T-helper 9 cell (primary cell): ENCODE measurements at places on chromosomes 5 and 9.

DNA sequence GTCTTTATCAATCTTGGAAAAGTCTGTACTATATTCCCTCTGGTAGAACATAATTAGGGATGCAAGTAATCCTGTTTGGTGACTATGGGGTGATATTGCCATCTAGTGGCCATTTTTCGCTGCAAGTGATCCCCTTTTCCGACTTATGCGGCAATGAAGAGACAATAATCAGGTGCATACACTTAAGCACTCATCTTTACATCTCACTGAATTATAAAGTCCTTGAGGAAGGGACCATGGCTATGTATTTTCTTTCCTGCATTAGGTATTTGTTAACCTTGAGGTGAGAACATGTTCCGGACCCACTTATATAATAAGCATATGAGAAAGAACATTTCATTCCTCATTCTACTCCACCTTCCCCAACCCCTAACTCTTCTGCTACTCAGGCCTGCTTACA is 19.6 kb upstream of the LIX1 start:
- DNase-seq: peak; percentile 23

DNA sequence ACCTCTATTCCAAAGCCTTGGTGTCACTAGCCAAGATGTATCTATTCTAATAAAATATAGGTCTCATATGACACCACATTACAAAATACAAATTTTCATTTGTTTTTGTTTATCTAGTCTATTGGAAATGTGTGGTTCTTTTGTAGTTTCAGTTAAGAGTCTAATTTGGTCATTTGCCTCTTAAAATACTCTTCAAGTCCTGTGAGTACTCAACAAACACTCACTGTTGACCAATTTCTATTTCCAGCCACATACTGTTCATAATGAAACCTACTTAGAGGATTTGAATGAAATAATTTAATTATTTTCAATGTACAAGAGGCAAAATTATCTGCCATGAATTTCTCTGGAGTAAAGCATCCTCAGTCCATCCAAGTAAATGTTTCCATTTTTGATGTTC is 40.6 kb downstream of the SLC1A3 start:
- DNase-seq: no peak

DNA sequence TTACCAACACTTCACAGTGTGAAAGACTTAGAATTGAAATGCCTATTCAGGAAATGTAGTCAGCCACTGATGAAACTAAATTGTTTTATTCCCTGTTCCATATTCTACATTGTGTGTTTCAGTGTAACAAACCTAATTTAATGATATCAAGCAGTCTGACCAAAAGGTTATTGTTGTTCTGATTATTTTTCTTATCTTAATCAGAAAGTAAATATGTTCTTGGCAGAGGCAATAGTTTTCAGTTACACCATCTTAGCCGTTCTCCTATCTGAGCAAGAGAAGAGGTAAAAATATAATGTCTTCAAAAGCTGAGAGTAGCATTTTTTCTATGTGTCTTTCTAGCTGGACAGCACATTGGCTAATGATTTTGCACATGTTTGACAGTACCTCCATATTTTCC is 17.1 kb downstream of the CDC26 start:
- no peak for DNase-seq

DNA sequence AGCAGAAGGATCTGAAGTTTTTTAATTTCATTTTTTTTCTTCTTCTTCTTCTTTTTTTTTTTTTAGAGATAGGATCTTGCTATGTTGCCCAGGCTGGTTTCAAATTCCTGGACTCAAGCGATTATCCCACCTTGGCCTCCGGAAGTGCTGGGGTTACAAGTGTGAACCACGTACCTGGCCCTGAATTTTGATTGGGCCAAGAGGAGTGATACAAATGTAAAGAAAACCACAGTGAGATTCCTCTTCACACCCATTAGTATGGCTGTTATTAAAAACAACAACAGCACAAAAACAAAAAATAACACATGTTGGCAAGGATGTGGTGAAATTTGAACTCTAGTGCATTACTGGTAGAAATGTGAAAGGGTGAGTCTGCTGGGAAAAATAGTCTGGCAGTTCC is 79.1 kb downstream of the KLF4 start:
- DNase-seq: no peak

- DNase-seq: no peak
Measured at GRCh38 chr9:134366223-134367031, 40.2 kb downstream of the RXRA start.

- DNase-seq: no peak
Measured at GRCh38 chr9:119836036-119836435, 466.8 kb upstream of the BRINP1 start.

DNA sequence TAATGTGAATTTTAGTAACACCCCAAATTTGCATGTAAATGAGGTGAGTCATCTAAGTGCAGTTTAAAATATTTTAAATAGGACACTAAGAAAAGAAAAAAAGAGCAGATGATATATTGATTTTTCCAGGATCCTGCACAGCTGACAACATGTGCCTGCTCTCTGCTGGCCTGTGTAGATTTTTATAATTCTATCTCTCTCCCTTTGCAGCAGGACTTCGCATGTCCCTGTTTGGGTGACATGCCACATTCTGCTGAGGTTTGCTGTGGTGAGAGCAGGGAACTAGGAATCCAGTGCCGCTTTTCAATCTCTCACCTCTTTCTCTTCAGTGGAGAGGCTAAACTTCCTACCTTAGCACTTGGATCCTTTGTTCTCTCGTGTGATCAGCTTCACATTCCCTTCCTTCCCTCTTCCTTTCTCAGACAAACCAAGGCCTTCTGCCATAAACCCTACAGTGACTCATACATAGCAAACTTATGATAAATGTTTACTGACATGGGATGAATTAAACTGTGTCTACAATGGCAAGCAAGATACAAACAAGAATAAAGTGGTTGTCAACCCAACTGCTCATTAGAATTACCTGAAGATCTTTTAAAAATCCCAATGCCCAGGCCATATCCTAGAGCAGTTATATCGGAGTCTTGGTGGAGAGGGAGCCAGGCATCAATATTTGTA is 198.8 kb upstream of the EFNA5 start:
- no peak for DNase-seq

GRCh38 chr9:72476100-72476499 is 45.3 kb upstream of the TMC1 start:
- DNase-seq: no peak

DNA sequence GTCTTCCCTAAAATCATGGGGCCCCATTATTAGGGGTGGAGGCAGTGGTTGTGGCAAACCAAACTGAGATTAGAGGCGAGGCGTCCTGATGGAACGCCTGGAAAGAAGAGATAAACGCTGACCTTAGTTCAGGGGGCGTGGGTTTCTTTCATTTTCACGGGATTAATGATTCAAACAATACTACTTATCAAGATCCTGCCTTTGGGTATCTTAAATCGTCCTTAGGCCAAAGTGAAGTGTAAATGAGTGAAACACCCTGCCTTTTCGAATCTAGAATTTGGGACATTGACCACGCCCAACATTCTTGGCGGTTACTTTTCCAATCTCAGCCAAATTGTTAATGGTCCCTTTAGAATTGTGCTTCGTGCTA is 1.0 kb upstream of the UBTD2 start:
- DNase-seq: no peak

DNA sequence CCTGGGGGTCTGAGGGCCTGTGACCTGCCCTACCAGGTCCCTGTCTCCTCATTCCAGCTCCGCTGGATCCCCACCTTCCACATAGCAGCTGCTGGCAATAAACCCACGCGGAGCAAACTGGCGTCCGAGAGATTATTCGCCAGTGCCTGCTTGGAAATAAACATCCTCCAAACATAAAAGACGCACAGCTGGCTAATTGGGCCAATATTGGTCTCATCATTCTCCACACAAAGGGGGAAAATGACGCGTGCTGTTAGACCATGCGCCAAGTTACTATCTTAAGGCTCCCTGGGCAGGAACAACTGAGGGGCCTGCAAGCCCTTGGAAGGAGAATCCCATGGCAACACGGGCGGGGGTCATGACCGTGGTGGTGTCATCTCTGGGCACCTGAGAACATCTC is 73.3 kb upstream of the SARDH start:
- no peak for DNase-seq

DNA sequence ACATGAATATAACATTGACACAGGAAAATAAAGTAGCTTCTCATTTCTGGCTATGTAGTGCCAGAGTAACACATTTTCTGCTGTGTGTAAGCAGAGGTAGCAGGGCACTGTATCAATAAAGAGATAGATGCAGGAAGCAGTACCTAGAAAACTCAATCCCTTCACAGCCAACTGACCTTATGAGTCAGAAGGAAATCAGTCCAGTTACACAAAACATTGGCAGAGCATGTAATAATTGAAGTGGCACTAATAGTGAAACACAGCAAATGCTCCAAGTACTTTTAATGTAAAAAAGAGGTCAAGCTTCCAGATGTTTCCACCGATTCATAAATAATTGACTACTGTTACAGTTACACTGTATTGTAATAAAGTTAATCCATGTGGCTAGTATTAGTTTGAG is 706.6 kb downstream of the EFNA5 start:
- no peak for DNase-seq

GRCh38 chr5:42840842-42841567 is 29.3 kb upstream of the SELENOP start:
- no peak for DNase-seq

GRCh38 chr5:152884006-152884405 is 478.9 kb upstream of the NMUR2 start:
- no peak for DNase-seq

- DNase-seq: no peak
Measured at GRCh38 chr5:72055636-72056035, 51.6 kb upstream of the MAP1B start.

- DNase-seq: no peak
Measured at GRCh38 chr9:36677611-36678010, 104.9 kb downstream of the MELK start.

- no peak for DNase-seq
Measured at GRCh38 chr5:438481-438981, 4.4 kb upstream of the EXOC3 start.

DNA sequence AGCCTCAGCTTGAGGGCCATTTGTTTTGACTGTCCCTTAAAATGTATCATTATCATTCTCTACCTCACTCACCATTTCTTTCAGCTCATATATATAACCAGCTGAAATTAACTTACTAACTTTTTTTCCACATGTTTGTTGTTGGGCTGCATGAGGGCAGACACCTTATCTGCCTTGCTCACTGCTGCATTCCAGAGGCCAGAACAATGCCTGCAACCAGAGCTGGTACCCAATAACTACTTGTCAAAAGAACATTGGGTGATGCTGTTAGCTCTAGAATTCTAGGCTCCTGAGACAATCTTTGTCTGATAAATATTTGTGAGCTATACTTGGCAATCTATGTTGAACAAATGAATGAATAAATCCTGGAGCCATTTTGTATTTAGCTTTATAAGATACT is 68.3 kb downstream of the HTR4 start:
- DNase-seq: no peak

DNA sequence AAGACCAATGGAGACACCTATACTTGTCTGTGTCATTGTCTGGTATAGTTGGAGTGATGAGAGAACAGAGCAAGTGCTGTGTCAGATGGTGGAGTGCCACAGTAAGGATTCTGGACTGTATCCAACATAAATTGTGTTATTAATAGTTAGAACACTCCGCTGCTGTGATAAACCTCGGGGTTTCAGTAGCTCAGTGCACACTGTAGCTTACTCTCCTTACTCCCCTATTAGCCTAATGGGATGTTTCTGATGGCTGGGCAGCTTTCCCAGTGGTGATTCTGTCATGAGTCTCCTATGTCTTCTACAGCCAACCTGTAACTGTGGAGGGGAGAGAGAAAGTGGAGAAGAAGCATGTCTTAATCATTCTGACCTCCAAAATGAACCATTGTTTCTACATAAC is 127.6 kb upstream of the PTCH1 start:
- DNase-seq: no peak

GRCh38 chr9:28921857-28922500 is 1348.7 kb upstream of the C9orf72 start:
- no peak for DNase-seq

- DNase-seq: no peak
Measured at GRCh38 chr5:10653043-10653442, 89.2 kb downstream of the ANKRD33B start.

DNA sequence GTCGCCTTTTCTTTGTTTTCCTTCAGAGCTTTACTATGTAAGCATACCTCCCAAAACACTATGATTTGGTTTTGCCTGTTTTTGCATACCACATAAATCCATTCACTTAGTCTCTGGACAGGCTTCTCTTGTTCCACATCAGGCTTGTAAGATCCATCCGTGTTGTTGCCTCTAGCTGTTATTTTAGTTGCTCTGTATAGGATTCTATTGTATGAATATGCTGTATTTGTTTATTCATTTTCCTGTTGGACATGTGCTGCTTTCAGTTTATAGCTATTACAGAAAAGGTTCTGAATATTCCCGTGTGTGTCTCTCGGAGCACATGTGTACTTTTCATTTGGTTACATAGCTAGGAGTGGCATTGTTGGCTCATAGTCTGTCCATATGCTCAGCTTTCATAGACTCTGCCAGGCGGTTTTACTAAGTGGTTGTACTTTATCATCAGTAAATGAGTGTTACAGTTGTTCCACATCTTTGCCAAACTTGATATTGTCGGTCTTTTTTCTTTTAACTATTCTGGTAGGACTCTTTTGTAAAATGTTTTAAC is 41.8 kb downstream of the NUP214 start:
- DNase-seq: no peak

DNA sequence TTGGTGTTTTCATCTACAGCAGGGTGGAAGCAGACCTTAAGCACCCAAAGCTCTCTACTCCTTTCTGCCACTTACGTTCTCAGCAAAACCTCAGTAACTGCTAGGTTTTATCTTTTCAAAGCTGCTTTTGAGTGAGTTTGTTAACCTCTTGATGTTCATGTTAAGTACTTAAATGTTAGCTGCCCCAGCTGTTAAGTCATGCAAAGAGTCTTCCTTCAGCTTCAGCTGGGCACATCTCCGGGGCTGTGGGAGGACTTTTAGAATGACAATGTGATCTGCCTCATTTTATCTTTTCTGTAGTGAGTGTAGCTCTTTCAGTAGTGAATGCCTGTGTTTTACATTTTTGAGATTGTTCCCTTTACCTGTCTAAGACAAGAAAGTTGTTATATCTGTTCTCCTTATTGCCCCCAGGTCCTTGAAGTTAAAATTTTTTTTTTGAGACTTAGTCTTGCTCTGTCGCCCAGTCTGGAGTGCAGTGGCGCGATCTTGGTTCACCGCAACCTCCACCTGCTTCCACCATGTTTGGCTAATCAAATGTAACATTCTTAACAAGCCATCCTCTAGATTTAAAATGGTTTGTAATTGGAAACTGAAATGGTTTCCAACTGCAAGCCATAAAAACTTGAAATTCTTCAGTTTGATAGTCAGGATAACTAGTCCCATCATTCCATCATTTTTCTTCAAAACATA is 19.6 kb downstream of the KDM4C start:
- no peak for DNase-seq

- DNase-seq: no peak
Measured at GRCh38 chr5:87916320-87916719, 352.3 kb downstream of the TMEM161B start.

DNA sequence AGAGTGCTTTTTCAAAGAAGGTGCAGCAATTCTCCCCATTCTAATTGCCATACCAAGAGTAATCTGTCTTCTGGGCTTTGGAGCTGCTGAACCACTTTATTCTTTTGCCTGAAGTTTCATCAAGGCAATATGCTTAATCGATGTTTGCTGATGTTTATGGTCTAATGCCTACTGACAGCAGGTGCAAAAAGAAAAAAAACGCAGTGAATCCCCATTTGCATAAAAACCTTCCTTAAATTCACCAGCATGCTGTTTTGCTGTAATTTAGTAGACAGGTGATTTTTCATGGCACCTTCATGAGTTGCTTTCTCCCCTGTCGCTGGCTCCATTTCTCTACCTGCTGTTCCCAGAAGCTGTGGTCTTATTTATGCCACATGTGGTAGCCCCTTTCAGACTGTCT is 83.1 kb upstream of the MAST4 start:
- DNase-seq: no peak

GRCh38 chr5:135244620-135245021 is 154.4 kb downstream of the MACROH2A1 start:
- DNase-seq: no peak
